Natural killer cell treated with Interleukin-12 subunit alpha and Interleukin-12 subunit beta and Interleukin-15 and Interleukin-18, amount 100 ng/mL, for 72 hours (primary cell): ENCODE measurements at places on chromosomes 1 and 21.

GRCh38 chr1:56550138-56550858 is 29.1 kb downstream of the PLPP3 start:
- H3K36me3 ChIP-seq, result no peaks in the 10 kb centered on the region
- no peak overlapping the region for H3K4me3 ChIP-seq
- H3K27me3 ChIP-seq, result peaks cover 2% of the 10 kb centered on the region
- no peaks in the 10 kb centered on the region for H3K4me1 ChIP-seq
- H3K27ac ChIP-seq, result no peak overlapping the region

GRCh38 chr1:215682232-215682631 is 115.1 kb downstream of the KCTD3 start:
- no peak overlapping the region for H3K4me3 ChIP-seq
- H3K36me3 ChIP-seq, result no peaks in the 10 kb centered on the region
- DNase-seq, result no peak
- H3K27ac ChIP-seq, result no peak overlapping the region

GRCh38 chr21:34830386-34831170 is 161.8 kb downstream of the CLIC6 start:
- peaks cover 41% of the 10 kb centered on the region for H3K4me1 ChIP-seq
- peak overlapping the region; percentile 68 for H3K4me3 ChIP-seq
- no peak for DNase-seq
- peaks cover 39% of the 10 kb centered on the region for H3K36me3 ChIP-seq

DNA sequence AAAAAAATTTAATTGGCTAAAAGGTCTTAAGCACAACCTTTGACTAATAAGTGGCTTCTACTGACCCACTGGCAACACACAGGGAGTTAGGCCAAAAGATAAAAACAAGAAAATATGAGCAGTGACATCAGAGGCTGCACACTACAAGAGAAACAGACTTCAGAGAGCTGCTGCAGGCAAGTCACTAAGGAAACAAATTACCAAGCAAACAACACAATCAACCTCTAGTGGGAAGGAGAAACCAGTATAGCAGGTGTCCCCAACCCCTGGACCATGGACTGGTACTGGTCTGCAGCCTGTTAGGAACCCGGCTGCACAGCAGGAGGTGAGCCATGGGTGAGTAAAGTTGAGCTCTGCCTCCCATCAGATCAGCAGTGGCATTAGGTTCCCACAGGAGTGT is 20.8 kb upstream of the ENSA start:
- DNase-seq, result no peak
- no peak overlapping the region for H3K4me3 ChIP-seq
- no peak overlapping the region for H3K27ac ChIP-seq
- no peaks in the 10 kb centered on the region for H3K4me1 ChIP-seq
- H3K27me3 ChIP-seq, result no peaks in the 10 kb centered on the region

- no peaks in the 10 kb centered on the region for H3K36me3 ChIP-seq
- no peak overlapping the region for H3K27ac ChIP-seq
- no peak overlapping the region for H3K4me3 ChIP-seq
- no peaks in the 10 kb centered on the region for H3K4me1 ChIP-seq
Observed at GRCh38 chr1:211548321-211549091, 30.5 kb downstream of the SLC30A1 start.

DNA sequence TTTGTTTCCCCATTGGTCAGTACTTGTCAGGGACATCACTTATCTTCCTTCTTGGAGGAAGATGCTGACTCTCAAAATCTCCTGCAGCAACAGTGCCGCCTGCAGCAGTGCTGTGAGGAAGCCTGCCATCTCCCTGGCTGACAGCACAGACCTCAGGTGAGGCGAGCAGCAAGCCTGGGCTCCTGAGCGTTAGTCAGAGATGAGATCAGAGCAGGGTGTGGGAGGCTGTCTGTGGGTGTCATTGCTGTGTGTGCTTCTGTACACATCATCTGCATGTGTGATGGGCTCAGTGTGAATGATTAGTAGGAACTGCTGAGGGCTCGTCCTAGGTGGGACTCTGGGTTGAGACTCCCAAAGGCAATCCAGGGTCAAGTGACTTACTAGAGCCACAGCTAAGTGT is 6.1 kb downstream of the STRIP1 start:
- DNase-seq, result no peak
- H3K4me3 ChIP-seq, result no peak overlapping the region
- H3K36me3 ChIP-seq, result peaks cover 10% of the 10 kb centered on the region
- no peak overlapping the region for H3K27ac ChIP-seq

DNA sequence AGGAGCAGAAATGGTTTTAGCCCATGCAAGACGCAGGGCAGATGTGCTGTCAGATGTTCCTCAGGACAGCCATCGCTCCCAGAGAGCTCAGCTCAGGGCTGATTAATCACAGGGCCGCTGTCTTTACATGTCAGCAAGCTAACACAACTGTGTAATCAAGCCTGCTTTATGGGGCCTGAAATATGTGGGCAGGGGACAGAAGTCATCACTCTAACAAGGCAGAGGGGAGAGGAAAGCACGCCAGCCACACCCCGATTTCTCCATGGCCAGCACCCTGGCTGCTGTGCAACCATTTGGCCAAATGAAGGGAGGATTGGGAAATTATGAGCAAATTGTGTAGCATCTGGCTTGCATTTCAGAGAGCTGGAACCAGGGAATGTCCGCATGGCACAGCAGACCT is 368.8 kb downstream of the NPHP4 start:
- H3K4me3 ChIP-seq, result no peak overlapping the region
- no peaks in the 10 kb centered on the region for H3K36me3 ChIP-seq
- no peak overlapping the region for H3K27ac ChIP-seq
- no peak for DNase-seq
- H3K27me3 ChIP-seq, result peaks cover 17% of the 10 kb centered on the region

- no peak overlapping the region for H3K4me3 ChIP-seq
- no peaks in the 10 kb centered on the region for H3K27me3 ChIP-seq
- H3K36me3 ChIP-seq, result no peaks in the 10 kb centered on the region
- DNase-seq, result no peak
- H3K4me1 ChIP-seq, result no peaks in the 10 kb centered on the region
- H3K27ac ChIP-seq, result no peak overlapping the region
Observed at GRCh38 chr1:87800006-87800405, 471.3 kb downstream of the LMO4 start.

DNA sequence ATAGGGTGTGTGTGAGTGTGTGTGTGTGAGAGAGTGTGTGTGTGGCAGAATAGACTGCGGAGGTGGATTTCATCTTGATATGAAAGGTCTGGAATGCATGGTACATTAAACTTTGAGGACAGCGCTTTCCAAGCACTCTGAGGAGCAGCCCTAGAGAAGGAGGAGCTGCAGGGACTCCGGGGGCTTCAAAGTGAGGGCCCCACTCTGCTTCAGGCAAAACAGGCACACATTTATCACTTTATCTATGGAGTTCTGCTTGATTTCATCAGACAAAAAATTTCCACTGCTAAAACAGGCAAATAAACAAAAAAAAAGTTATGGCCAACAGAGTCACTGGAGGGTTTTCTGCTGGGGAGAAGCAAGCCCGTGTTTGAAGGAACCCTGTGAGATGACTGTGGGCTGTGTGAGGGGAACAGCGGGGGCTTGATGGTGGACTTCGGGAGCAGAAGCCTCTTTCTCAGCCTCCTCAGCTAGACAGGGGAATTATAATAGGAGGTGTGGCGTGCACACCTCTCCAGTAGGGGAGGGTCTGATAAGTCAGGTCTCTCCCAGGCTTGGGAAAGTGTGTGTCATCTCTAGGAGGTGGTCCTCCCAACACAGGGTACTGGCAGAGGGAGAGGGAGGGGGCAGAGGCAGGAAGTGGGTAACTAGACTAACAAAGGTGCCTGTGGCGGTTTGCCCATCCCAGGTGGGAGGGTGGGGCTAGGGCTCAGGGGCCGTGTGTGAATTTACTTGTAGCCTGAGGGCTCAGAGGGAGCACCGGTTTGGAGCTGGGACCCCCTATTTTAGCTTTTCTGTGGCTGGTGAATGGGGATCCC is 18.3 kb upstream of the HDAC1 start:
- H3K27ac ChIP-seq, result peak overlapping the region; percentile 78
- H3K27me3 ChIP-seq, result no peaks in the 10 kb centered on the region
- no peak for DNase-seq
- no peaks in the 10 kb centered on the region for H3K36me3 ChIP-seq

- peaks cover 3% of the 10 kb centered on the region for H3K4me1 ChIP-seq
- H3K27me3 ChIP-seq, result peaks cover 26% of the 10 kb centered on the region
- H3K4me3 ChIP-seq, result no peak overlapping the region
- H3K27ac ChIP-seq, result no peak overlapping the region
Observed at GRCh38 chr1:10789803-10790702, 6.4 kb downstream of the CASZ1 start.

DNA sequence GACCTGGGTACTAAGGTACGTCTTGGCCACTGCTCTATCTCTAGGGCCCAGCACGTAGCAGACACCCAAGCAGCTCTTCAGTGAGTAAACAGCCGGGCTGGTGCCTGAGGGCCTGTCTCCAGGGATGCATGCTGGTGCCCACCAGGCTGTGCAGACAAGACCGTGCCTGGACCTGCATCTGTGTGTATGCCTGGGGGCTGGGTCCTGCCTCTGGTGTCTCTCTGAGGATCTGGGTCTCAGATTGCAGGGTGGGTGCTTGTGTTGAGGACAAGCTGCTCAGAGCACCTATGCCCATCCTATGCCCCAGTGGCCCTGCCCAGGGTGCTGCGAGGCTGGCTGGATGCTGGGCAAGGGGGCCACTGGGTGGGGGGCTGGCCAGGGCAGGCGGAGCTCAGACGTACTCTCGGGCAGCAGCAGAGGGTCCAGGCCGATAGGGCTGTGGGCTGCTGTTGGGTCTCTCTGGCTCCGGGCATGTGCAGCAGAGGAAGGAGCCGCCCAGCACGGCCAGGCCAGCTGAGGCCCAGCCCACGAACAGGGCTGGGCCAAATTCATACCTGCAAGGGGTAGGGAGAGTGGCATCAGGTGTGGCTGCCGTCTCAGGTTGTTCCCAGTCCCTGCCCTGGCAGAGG is 4.4 kb downstream of the CLDN19 start:
- no peaks in the 10 kb centered on the region for H3K27me3 ChIP-seq
- H3K4me1 ChIP-seq, result no peaks in the 10 kb centered on the region
- H3K36me3 ChIP-seq, result no peaks in the 10 kb centered on the region
- H3K4me3 ChIP-seq, result no peak overlapping the region
- H3K27ac ChIP-seq, result no peak overlapping the region

DNA sequence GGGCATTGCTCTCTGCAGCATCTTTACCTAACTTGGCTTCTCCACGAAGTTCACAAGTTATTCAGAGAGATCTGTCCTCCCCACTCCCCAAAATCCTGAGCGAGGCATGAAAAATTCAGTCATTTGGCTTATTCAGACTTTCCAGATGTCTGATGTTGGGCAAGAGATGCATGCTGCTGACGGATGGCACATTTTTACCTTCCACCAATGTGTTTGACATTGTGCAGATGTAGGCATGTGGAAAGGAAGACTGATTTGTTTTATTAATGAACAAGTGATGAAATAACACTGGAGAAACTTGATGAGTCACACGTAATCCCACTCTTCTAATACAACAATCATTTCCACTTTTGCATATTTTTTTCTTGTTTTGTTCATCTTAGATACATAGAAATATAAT is 86.7 kb downstream of the C1orf94 start:
- H3K27ac ChIP-seq, result no peak overlapping the region
- peaks cover 19% of the 10 kb centered on the region for H3K27me3 ChIP-seq

DNA sequence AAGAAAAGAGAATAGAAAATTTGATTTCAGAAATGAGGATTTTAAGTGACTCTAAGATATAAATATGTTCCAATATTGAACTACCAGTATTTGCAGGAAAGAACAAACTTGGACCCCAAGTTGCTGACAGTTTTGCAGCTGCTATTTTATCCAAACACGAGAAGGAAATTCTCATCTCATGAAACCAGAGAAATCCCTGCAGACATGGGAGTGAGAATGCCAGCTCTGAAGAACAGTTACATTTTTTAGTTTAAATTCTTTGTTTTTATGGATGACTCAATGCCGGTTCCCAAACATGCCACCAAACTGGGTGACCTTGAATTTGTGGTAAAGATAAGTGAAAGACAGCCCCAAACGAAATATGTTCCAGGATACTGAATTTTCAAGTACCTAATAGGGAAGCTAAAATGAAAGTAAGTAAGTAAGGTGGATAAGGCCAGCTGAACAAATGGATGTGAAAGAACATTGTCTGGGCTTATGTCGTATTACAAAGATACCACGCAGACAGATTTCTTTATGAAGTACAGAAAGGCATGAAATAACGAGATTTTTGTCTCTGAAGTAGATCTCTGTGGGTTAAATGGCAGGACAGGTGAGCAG is 19.9 kb downstream of the TLR5 start:
- no peak for DNase-seq
- H3K36me3 ChIP-seq, result no peaks in the 10 kb centered on the region
- H3K4me1 ChIP-seq, result peaks cover 9% of the 10 kb centered on the region
- peak overlapping the region; percentile 6 for H3K4me3 ChIP-seq
- H3K27ac ChIP-seq, result no peak overlapping the region

DNA sequence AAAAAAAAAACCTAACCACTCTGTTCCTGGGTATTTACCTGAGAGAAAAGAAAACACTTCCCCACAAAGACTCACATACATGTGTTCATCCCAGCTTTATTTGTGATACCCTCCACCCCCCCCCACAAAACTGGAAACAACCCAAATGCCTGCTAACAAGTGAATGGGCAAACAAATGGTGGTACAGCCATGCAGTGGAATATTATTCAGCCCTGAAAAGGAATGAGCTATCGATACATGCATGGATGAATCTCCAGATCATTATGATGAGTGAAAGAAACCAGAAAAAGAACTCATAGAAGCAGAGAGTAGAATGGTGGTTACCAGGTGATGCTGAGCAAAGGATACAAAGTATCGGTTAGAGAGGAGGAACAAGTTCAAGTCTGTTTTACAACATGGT is 38.0 kb upstream of the UTS2 start:
- no peak overlapping the region for H3K27ac ChIP-seq
- H3K4me3 ChIP-seq, result no peak overlapping the region
- H3K4me1 ChIP-seq, result no peaks in the 10 kb centered on the region
- no peak for DNase-seq

GRCh38 chr1:157359314-157360022 is 192.8 kb downstream of the FCRL5 start:
- H3K36me3 ChIP-seq, result no peaks in the 10 kb centered on the region
- peaks cover 4% of the 10 kb centered on the region for H3K27me3 ChIP-seq
- H3K4me1 ChIP-seq, result peaks cover 5% of the 10 kb centered on the region
- H3K27ac ChIP-seq, result no peak overlapping the region

DNA sequence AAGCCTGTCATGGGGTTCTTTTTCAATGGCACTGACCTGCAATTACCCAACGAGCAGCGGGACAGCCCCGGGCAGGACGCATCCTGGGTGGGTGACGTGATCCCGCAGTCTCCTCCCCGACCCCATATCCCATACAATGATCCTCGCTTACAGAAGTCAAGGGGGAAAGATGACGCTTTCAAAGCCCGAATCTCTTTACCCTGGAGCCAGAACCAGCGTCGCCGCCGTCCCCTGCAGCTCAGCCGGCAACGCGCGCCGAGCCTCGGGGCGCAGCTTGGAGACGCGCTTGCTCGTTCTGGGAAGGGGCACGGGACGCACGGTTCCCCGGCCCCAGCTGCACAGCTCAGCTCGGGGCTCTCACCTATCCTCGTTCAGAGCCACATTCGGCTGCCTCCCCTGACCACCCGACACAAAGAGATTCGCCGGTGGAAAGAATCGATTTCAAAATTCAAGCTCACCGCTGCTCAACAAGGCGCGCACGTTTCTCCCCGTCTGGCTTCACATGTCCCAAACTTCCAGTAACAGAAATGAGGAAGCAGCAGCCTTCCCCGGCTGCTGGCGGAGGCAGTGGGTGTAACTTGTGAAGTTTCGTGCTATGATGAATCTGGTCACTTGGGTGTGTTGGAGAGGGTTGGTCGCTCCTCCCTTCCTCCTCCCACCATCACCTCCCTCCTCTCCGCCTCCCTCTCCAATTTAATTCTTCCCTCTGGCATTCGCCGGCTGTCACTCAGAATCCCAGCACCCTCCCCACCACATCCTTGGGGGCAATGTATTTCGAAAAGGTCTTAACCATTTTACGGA is at the start of gene TIAM1:
TIAM1 (minus strand) TSS at position 582 of the 801 bp plus-strand sequence. CDS start 77,289 bp downstream, outside the sequence.
- peak within 1 kb of the TSS; percentile 90 for H3K4me3 ChIP-seq
- H3K4me1 ChIP-seq, result peaks cover 49% of the 10 kb centered on the region
- H3K27ac ChIP-seq, result peak within 1 kb of the TSS; percentile 91
- no peaks in the 10 kb centered on the region for H3K36me3 ChIP-seq
